Diencephalon (tissue), 1 donor: ENCODE measurements at places on chromosomes 16 and 17. TPM values are rescaled to one million over a fixed set of nuclear protein-coding genes. Genes with fewer than 3 reads are reported as not detected.

The FZD2 gene
- 6.9 TPM for total RNA-seq

The MMP15 gene
- total RNA-seq, result 19.4 TPM

The HLF gene
- total RNA-seq, result 11.1 TPM

The CDC6 gene
- 4.8 TPM for total RNA-seq

The RGS11 gene
- total RNA-seq, result 10.1 TPM

The GRB7 gene
- not detected for total RNA-seq
